Endothelial cell of umbilical vein (primary cell): ENCODE measurements at places on chromosomes 12 and 14.
A peak's percentile ranks its signal among the peaks of the same experiment; 100 is the strongest.

DNA sequence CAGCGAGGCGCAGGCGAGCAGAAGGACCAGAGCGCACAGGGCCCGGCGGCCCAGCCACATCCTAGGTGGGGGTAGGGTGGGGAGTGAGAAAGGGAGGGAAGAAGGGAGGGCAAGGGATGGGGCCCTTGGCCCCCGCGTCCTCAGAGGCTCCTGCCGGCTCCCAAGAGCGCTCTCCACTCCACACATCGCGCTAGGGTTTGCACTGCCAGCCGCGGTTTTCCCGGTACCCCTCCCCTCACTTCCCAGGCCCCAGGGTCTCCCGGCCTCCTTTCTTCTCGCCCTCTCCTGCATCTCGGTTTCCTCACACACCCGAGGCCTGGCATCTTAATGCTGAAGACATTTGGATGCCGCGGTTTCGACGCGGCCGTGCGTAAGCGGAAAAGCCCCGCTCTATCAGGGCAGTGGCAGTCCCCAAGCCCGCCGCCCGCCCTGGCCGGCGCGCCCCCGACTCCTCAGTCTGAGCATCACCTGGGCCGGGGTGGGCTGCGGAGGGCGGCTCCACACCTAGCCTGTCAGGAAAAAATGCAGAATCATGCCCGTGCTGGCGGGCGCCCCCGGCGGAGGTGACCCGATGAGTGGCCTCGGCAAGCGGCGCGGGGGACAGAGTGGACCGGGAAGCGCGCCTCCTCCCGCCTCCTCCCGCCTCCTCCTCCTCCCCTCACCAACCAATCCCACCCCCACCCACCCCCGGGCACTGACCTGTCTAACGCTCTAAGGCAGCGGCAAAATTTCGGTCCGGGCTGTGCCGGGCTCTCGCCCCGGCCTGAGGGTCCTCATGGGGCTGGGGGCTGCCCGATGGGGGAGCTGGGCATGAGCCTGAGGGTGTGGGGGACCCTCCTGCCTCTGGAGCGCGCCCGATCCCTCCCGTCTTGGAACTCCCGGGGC lies 686 bp downstream of the B4GALNT1 start:
- H3K27ac ChIP-seq, result no peak overlapping the region
- H3K27me3 ChIP-seq, result peaks cover 31% of the 10 kb centered on the region
- H3K4me1 ChIP-seq, result no peaks in the 10 kb centered on the region
- no peak for DNase-seq

DNA sequence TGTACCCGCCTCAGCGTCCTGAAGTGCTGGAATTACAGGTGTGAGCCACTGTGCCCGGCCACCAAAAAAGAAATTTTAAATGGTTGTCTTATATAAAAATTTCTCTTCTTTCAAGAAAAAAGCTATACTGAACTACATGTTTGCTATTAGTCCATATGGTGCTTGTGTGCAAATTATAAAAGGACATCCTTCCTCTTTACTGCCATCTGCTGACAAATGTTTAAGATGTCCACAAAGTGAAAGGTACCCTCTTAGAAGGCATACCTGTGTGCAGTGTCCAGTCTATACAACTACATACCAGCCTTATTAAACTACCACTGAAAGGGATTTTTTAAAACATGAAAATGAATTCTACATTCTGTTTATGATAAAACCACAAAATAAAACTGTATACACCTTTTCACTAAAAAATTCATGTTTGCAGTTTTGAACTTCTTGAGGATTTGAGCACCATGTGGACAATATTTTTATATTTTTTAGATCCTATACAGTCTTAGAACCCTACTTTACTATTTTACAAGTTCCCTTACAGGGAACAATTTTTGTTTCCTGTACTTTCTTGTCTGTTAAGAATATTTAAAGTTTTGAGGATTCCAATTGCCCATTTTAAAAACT lies 32.8 kb upstream of the TOMM20L start:
- no peaks in the 10 kb centered on the region for H3K27me3 ChIP-seq
- H3K4me1 ChIP-seq, result no peaks in the 10 kb centered on the region
- H3K4me3 ChIP-seq, result no peak overlapping the region

GRCh38 chr14:50697659-50698290 lies 29.7 kb upstream of the SAV1 start:
- peaks cover 2% of the 10 kb centered on the region for H3K27me3 ChIP-seq
- no peak for DNase-seq
- H3K4me3 ChIP-seq, result no peak overlapping the region
- H3K4me1 ChIP-seq, result no peaks in the 10 kb centered on the region
- no peak overlapping the region for H3K27ac ChIP-seq
- H3K36me3 ChIP-seq, result no peaks in the 10 kb centered on the region

- H3K27ac ChIP-seq, result no peak overlapping the region
- peaks cover 2% of the 10 kb centered on the region for H3K36me3 ChIP-seq
- H3K27me3 ChIP-seq, result no peaks in the 10 kb centered on the region
- peak overlapping the region; percentile 90 for H3K4me3 ChIP-seq
Measured at GRCh38 chr12:120470150-120470784, 719 bp upstream of the SRSF9 start.

GRCh38 chr14:64702493-64703394 lies 1.5 kb upstream of the PLEKHG3 start:
- DNase-seq, result no peak
- H3K27ac ChIP-seq, result no peak overlapping the region
- H3K36me3 ChIP-seq, result no peaks in the 10 kb centered on the region
- peaks cover 16% of the 10 kb centered on the region for H3K4me1 ChIP-seq

- H3K27ac ChIP-seq, result no peak overlapping the region
- H3K36me3 ChIP-seq, result no peaks in the 10 kb centered on the region
- peak overlapping the region; percentile 28 for H3K4me3 ChIP-seq
Measured at GRCh38 chr12:9813821-9814798, 13.2 kb upstream of the KLRF1 start.

DNA sequence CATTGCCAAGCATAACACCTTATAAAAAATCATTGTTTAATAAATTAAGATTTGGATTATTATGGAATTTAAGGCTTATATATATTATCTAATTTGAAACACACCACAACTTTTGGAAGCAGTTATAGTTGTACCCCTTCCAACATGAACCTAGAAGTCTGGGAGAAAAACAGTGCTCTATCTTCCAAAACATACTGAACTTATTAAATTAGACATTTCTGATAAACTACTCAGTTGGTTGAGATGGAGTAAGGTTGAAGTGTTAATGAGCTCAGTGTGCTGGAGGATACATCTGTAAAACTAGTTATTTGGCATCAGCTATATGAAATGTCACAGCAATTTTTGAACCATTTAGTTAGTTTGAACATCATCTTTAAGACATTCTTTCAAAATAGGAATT lies 227.4 kb downstream of the ALX1 start:
- no peak overlapping the region for H3K27ac ChIP-seq
- H3K36me3 ChIP-seq, result no peaks in the 10 kb centered on the region
- no peaks in the 10 kb centered on the region for H3K27me3 ChIP-seq
- no peaks in the 10 kb centered on the region for H3K4me1 ChIP-seq

GRCh38 chr14:74636424-74637177 lies 24.6 kb upstream of the LTBP2 start:
- H3K4me1 ChIP-seq, result peaks cover 20% of the 10 kb centered on the region
- no peaks in the 10 kb centered on the region for H3K36me3 ChIP-seq
- H3K27ac ChIP-seq, result no peak overlapping the region

GRCh38 chr14:22300646-22301045 lies 288.4 kb downstream of the DAD1 start:
- no peaks in the 10 kb centered on the region for H3K36me3 ChIP-seq
- no peak overlapping the region for H3K4me3 ChIP-seq
- H3K27me3 ChIP-seq, result peaks cover 32% of the 10 kb centered on the region
- DNase-seq, result no peak
